NCI-H345 (cell line): ENCODE measurements at places on chromosomes 11 and 22.

GRCh38 chr11:85784480-85785265 lies 26.3 kb downstream of the SYTL2 start:
- no peak for DNase-seq

DNA sequence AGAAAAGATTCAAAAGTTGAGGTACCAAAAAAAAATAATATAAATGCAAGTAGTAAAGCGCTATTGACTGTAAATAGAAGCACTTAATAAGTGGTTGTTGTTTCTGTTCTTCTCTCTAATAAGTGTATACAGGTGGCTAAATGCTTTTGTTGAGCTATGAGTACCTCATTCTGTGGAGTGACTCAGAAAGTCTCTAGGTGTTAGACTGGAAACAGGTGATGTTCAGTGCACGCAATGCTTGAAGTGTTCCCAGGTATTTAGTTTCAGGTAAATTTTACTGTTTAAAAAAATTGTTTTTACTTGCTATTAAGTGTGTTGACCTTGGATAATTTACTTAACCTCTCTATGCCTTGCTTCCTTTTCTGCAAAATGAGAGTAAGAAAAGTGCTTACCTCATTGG lies 24.2 kb downstream of the POU2AF3 start:
- DNase-seq = no peak

DNA sequence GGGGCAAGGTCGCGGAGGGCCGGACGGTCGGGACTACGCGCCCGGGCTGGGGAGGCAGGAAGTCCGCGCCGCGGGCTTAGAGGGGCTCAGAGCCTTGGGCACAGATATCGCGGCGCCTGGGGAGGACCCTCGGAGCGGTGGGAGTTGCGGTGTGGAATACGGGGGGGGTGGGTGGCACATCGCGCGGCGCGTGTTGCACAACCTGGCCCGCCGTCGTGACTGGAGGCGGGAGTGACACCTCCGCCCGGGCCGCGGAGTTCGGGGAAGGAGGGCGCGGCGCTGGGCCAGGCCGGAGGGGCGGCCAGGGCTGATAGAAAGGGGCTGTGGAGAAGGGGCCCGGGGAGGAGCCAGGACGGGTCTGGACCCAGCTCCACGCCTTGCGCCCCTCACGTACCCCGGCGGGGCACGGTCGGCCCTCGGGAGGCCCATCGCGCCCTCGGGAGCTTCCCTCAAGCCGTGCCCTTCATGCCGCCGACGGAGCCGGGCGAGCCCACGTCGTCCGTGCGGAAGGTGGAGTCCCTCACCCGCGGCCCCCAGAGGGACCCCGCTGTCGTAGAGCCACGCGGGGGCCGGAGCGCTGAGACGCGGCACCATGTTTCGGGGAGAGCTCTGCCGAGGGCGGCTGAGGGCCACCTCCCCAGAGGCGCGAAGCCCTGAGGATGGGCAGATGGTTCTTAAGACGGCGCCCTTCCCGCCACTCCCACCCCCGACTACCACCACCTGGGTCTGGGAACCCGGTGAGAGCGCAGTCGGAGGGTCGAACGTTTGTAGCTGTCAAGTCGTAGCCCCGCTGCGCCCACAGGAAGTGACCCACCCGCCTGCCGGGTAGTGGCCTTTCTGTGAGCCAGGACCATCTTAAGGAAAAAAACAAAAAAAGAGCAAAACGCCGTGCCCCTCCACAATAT lies 729 bp downstream of the IL17RA start:
- no peak for DNase-seq

GRCh38 chr11:33775832-33776470 lies 1.6 kb upstream of the FBXO3 start:
- DNase-seq = no peak

DNA sequence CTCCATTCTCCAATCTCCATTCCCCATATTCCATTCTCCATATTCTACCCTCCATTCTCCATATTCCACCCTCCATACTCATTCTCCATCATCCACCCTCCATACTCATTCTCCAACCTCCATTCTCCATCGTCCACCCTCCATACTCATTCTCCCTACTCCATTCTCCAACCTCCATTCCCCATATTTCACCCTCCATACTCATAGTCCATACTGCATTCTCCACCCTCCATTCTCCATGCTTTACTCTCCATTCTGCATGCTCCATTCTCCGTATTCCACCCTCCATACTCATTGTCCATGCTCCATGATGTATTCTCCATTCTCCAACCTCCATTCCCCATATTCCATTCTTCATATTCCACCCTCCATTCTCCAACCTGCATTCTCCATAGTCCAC lies 44.3 kb upstream of the H19 start:
- DNase-seq = no peak

DNA sequence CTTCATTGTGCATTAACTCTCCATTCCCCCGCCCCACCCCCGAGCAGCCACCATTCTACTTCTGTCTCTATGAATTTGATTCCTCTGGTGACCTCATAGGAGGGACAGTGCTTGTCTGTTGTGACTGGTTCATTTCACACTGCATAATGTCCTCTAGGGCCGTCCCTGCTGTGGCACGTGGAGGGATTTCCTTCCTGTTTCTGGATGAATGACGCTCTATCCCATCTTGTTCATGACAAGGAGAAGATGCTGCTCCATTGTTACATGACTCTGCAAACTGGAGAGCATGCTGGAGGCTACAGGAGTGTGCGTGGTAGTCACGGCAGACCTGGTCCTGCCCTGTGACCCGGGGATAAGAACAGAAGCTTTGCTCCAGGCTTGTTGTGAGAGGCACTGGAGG lies 61.3 kb downstream of the RTL6 start:
- no peak for DNase-seq

DNA sequence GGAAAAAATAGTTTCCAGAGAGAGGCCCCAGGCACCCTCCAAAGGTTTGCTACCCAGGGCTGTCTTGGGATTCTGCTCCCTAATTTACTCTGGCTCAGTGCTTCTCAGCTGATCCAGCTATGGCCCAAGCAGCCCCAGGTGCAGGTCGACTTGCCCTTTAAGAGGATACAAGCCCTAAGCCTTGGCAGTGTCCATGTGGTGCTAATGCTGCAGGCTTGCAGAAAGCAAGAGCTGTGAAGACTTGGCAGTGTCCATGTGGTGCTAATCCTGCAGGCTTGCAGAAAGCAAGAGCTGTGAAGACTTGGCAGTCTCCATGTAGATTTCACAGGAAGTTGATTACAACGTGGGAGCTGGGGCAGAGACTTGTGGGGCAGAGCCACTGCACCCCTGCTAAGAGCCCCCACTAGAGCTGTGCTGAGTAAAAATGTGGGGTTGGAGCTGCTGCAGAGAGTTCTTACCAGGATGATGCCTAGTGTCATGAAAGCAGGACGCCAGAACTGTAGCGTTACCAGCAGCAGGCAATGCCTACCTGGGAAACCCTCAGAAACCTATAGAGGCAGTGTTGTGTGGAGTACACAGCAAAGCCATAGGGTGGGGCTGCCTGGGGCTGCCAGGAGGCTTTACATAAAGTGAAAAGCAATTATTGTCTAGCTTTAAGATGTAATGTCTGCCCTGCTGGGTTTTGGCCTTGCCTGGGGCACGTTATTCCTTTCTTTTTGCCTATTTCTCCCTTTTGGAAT lies 16.1 kb upstream of the OR52K1 start:
- DNase-seq = no peak

DNA sequence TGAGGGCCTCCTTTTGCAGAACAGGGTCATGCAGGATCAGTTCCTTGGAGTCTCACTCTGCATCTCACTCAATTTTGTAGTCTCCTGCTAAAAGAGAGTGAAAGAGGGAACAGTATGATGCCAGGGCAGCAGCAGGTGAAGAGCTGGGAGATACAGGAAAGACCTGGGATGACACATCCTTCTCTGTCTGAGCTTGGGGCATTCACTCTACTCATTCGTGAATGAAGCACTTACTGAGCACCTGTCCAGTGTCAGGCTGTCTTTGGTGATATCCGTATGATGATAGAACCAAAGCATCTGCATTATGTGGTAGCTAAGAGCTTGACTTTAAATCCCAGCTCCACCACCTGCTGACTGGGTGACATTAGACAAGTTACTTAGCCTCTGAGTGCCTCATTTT lies 14.4 kb downstream of the SREBF2 start:
- peak; percentile 20 for DNase-seq

- DNase-seq = no peak
These were observed 42.4 kb downstream of the FCHSD2 start for GRCh38 chr11:73099512-73100266.

DNA sequence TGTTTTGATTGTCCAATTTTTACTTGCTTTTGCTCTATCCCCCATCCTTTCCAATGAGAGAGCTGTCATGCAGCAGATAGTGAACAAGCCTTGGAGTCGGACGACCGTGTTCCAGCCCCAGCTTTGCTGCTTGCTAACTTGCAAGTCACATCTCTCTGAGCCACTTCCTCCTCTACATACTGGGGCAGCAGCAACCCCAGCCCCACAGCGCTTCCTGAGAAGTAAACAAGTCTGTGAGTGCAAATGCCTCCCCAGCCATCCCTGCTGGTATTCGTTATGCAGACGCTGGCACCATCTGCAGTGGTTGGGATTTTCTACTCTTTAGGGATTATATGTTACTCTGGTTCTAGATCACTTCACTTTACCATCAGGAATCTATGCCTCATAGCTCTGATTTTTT lies 35.0 kb downstream of the TPBGL start:
- DNase-seq = no peak

DNA sequence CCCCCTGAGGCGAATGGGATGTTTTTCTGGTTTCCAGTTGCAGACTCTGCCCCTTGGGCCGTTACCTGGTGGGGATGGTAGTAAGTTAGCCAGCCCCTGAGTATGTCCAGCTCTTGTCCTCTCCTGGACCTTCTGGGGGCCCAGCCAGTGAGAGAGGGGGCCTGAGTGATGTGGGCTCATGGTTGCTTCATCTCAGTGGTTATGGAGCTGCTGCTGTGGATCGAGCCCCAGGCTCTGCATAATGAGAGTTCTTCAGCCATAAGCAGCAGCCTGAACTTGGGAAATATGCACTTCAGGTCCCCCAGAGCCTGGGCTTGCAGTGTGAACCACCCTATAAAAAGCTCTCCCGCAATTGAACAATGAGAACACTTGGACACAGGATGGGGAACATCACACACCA lies 5.9 kb downstream of the TMPRSS13 start:
- no peak for DNase-seq

- no peak for DNase-seq
These were observed 351.9 kb downstream of the TENM4 start for GRCh38 chr11:79088967-79089366.

DNA sequence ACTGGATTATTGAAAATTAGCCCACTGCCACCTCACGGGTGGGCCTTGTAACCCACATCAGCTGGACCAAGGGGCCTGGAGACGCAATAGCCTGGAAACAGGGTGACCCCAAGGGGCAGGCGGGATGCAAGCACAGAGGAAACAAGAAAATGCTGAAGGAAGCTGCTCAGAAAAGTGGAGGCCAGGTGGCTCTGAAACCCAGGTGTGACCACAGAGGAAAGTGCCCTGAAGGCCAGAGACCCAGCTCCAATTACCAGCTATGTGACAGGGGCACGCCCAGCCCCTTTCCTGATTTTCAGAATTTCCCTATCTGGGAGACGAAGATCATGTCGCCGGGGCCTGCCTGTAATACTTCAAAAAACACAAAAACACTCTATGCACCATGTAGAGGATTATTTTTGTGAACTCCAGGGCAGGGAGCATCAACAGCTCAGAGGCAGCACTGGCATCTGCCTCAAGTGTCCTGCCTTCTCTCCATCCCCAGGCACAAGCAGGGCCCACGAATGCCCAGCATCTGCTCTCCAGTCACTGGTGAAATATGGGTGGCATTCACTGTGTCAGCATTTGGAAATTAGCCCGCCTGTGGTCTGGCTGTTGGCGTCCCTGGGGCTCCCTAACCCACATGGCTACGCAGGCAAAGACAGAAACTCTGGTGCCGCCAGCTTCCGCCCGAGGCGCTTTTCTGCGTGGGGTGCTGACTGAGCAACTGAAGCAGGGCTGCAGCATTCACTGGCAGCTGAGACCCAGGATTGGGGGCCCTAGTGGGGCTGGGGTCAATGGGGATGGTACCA lies 6.3 kb downstream of the KCNJ1 start:
- no peak for DNase-seq

- no peak for DNase-seq
These were observed 100.8 kb downstream of the ALX4 start for GRCh38 chr11:44208976-44209603.

DNA sequence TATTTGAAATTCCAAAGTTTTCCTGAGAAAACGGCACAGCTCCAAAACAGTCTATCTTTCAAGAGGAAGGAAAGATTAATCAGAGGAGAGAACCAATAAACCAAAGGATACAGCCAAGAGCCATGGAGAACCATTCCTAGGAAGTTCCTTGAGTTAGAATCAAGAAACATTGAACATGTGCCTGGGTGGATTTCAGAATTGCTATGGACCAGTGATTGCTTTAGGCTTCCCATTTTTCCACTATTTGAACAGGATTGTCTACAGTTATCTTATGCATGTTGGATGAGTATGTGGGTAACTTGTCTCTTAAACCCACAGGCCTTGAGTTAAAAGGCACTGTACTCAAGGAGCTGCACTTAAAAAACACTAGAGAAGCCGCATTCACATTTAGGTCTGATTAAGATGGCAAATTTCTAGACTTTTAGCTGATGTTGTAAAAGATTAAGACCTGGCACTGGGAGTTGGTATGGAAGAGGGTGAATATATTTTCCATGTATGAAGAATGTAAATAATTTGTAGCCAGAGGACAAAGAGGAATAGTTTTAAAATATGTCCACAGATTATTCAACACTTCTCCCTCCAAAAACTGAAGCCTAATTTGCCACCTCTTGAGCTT lies 11.2 kb upstream of the DEUP1 start:
- no peak for DNase-seq

GRCh38 chr11:60378354-60378753 lies at the start of gene MS4A7:
MS4A7 (plus strand) TSS chr11:60378532; CDS start chr11:60383142, 4,610 bp downstream.
- no peak for DNase-seq

DNA sequence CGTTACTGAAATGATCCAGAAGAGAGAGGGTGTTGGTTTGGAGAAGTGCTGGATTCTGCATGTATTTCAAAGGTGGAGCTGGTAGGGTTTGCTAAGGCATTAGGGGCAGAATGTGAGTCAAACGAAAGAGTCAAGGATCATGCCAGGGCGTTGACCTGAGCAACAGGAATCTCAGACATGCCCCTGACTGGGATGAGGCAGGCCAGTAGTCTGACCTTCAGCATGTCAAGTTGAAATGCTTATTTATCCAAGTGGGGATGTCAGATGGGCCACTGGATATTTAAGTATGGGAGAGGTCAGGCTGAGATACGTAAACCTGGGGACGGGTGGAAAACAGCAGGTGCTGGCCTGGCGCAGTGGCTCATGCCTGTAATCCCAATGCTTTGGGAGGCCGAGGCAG lies 2.7 kb upstream of the TSGA10IP start:
- no peak for DNase-seq

DNA sequence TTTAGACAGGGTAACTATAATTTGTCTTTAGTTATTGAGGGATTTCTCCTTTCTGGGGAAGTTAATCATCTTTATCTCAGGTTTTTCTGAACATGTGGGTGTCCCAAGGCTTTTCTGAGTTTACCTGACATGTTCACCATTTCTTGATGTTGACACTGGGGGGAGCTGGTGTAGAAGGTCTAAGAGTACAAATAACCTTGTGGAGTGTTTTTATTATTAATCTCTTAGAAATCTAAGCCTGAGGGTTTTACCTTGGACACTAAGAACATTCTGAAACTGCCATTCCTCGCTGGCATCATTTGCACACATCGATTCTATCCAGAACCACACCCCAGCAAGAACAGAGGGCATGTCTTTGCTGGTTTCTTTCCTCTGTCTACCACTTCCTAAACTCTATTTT lies 15.6 kb upstream of the C11orf91 start:
- DNase-seq = no peak

GRCh38 chr11:61102667-61103571 lies 630 bp downstream of the CD5 start:
- DNase-seq = no peak

- no peak for DNase-seq
These were observed 141.3 kb downstream of the ATXN10 start for GRCh38 chr22:45812910-45813309.
